ENCODE measurements at places on chromosomes 6 and 20. TPM values are rescaled to one million over a fixed set of nuclear protein-coding genes. Genes with fewer than 3 reads are reported as not detected.

Gene COL20A1
- not detected for total RNA-seq

Gene CDH22
- total RNA-seq: not detected

Gene NR2E1
- not detected for total RNA-seq

Gene SMIM28
- not detected for total RNA-seq

Gene F13A1
- not detected for total RNA-seq

Gene NKAPL
- total RNA-seq: 0.29 TPM

Gene TBP
- total RNA-seq: 17.3 TPM

Gene BMP7
- total RNA-seq: not detected

Gene KIF25
- 0.71 TPM for total RNA-seq

Gene CLIC5
- not detected for total RNA-seq

Gene HLA-DQB2
- not detected for total RNA-seq

Gene CAGE1
- not detected for total RNA-seq

Gene SGK2
- not detected for total RNA-seq

Gene OXT
- not detected for total RNA-seq

Gene SEMG1
- total RNA-seq: not detected

Gene COL9A1
- total RNA-seq: not detected

Gene BPIFA1
- total RNA-seq: not detected

Gene HLA-DQB1
- not detected for total RNA-seq

Gene ZFP57
- 0.58 TPM for total RNA-seq

All from myometrial cell (primary cell).